ENCODE measurements at places on chromosomes 2 and 18.

- no peak for DNase-seq
Measured at GRCh38 chr2:207296265-207296948, 130.7 kb upstream of the KLF7 start.

DNA sequence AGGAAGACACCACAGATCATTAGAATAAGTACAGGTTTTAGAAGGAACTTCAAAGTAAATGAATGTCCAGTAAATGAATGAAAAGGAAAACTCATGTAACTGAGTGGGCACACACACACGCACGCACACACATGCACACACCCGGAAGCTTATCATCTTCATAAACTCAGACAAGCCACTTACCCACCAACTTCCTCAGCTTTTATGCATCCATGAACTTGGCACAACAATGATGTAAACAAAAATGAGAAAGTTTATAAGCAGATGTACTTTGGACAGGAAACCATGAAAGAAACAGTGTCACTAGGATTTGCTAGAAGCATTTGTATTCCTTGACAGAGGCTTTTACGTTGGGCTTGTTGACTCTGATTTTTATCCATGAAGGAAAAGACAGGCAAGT is 23.2 kb downstream of the RNF152 start:
- no peak for DNase-seq

- DNase-seq = no peak
Measured at GRCh38 chr2:49265471-49265870, 111.2 kb upstream of the FSHR start.

- no peak for DNase-seq
Measured at GRCh38 chr2:128607911-128608506, 289.3 kb upstream of the HS6ST1 start.

All from activated CD8-positive, alpha-beta memory T cell treated with anti-CD3 and anti-CD28 coated beads, Interleukin-2, amount 50 U/mL, for 48 hours (primary cell).